ENCODE measurements at places on chromosomes 2 and 18.

- DNase-seq, result no peak
These were observed 342.6 kb downstream of the CTNNA2 start for GRCh38 chr2:79855264-79856006.

GRCh38 chr18:28123401-28124030, 53.4 kb downstream of the CDH2 start:
- no peak for DNase-seq

DNA sequence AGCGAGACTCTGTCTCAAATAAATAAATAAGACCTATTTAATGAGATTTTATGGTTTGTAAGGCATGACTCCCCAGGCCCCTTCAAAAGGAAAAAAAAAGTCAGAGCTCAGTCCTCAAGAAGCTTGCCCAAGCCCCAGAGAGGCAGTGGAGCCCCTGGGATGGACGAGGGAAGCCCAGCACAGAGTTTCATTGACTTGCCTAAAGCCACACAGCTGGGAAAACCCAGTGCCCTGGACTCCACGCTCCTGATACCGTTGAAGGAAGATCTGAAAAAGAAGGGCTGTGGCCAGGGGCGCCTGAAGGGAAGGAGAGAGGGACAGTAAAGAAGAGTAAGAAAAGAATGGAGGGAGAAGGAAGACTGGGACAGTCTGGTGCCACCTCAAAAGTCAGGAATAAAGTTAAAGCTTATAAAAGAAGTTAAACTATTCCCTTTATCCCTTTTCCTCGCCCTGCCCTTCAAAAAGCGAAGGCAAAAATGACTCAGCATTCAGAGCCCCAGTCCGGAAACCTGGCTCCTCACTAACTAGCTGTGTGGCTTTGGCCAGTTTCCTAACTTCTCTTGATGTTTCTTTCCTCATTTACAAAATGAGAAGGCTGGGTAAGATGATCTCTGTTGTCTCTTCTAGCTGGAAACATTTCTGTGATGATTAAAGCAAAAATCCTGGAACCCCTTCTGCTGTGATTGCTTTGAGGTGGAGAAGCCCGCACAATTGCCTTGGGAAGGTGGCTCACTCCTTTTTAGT, 46.7 kb downstream of the LYPD1 start:
- DNase-seq, result no peak

DNA sequence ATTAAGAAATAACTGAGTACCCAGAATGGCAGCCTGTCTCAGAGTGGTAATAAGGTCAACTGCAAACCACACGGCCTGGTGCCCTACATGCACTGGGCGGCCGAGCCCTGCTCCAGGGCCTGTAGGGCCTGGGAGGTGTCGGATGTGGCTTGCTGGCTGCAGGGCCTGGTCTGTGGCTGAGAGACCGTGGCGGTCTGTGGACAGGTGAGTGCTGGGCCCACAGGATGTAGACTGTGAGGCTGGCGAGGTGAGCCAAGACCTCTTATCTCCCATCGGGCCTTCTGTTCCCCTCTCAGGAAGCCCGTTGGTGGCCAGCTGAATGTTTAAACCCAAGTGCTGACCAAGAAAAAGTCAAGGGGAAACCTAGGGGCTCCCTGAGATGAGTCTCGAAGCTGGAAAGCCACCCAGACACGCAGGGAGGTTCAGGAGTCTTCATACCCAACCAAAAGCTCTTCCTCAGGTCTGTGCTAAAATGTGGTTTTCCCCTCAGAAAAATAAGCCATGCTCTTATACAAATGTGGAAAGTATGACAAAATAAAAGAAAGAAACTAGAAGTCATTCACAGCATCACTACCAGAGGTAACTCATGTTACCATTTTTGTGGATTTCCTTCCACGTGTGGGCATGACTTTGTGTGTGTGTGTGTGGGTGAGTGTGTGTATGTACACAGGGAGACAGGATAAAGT, 47.7 kb upstream of the CTDP1 start:
- peak; percentile 22 for DNase-seq

GRCh38 chr2:106095478-106096298, 98.4 kb downstream of the UXS1 start:
- DNase-seq, result peak; percentile 32

GRCh38 chr2:16784652-16785051, 119.0 kb upstream of the CYRIA start:
- DNase-seq, result no peak

DNA sequence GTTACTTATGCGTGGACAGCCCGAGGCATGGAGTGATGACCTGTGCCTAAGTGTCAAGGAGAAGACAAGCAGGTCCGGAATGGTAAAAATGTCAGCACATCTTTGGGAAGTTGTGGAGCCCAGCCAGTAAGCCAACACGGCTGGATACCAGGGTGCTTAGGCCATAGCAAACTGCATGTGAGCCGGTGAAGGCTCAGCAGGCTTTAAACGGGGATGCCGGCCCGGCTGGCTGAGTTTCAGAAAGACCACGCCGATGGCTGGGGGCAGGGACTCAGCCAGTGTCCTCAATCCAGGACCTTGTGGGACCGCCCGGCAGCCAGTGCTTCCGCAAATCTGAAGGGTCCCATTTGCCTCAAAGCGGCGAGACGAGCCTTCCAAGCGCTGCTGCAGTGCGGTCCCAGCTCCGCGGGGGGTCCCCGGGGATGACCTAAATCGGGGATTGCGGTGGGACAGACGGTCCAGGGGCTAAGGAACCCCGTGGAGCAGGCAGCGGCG, 946 bp upstream of the AGAP1 start:
- peak; percentile 69 for DNase-seq

GRCh38 chr2:202377207-202377761, 1.2 kb downstream of the BMPR2 start:
- DNase-seq, result peak; percentile 74

DNA sequence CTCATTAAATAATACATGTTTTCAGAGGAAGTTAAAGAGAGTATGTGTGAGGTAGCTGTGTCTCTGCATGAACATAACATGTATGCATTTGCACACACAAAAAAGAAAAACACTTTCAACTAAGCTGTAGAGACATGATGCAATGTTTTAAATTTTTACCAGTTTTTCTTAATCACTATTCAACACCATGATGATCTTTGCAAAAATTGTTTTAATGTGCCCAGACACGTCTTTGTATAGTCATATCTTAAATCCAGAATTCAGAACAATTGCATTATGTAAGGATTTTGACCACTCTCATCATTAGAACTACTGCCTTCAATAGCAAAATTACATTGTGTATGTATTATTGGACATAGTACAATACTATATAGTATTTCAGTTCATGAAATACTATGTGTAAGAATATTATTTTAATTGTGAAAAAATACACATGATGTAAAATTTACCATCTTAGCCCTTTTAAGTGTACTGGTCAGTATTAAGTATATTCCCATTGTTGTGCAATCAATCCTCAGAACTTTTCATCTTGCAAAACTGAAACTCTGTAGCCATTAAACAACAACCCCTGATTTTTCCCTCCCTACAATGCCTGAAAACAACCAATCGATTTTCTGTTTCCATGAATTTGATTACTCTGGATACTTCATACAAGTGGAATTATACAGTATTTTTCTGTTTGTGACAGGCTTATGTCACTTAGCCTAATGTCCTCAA, 104.5 kb upstream of the ACVR2A start:
- no peak for DNase-seq

DNA sequence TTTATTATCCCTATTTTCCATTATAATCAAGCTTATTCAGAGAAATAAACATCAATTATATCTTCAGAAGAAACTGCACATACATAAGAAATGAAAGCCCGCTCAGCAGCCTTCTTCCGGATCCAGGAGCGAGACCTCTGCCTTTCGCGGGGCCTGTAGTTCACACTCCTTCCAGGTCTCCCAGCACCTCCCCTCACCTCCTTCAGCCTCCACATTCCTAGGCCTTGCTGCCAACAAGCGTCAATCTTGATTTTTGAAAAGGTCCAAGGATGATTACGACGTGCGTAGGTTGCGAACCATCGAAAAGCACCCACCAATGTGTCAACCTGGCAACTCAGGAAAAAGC, 355 bp upstream of the KIDINS220 start:
- no peak for DNase-seq

GRCh38 chr18:58045242-58046092, 1.4 kb downstream of the NEDD4L start:
- DNase-seq, result peak; percentile 70

DNA sequence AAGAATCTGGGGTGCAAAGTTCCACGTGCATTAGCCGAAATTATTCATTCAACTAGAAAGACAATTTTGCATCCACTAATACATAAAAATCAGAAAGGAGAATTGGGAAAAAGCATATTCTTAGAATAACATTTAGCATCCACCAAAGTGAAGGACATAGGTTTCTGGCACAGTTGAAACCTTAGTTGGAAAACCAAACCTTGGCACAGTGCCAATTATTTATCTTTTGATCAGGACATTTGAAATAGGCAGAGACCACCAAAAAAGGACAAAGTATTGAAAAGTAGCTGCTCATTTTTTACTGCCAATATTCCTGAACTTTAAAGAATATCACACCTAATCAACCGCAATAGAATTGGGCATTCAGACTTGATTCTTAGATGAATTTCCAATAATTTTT, 25.5 kb upstream of the NFU1 start:
- DNase-seq, result no peak

- DNase-seq, result no peak
These were observed 89.3 kb downstream of the CABYR start for GRCh38 chr18:24227977-24228666.

GRCh38 chr2:241739651-241740050, 5.2 kb downstream of the D2HGDH start:
- no peak for DNase-seq

DNA sequence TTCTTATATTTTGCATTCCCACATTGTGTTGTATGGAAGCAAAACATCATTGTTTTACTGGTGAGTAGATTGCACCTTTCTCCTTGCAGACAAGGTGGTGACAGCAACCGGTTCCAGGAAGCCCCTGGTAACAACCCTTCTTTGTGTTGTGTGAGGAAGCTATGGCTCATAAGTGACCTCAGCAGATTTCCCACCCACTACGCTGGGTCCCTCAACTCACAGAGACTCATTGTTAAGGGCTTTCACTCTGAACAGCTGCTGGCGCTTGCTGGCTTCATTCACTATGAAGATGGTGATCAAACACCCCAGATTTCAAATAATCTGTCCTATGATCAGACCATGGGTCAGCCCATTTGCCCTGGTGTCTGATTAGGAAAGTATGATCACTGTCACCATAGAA, 53.4 kb downstream of the WIPF1 start:
- no peak for DNase-seq

- no peak for DNase-seq
These were observed 249.3 kb downstream of the ZNF521 start for GRCh38 chr18:25102662-25103061.

DNA sequence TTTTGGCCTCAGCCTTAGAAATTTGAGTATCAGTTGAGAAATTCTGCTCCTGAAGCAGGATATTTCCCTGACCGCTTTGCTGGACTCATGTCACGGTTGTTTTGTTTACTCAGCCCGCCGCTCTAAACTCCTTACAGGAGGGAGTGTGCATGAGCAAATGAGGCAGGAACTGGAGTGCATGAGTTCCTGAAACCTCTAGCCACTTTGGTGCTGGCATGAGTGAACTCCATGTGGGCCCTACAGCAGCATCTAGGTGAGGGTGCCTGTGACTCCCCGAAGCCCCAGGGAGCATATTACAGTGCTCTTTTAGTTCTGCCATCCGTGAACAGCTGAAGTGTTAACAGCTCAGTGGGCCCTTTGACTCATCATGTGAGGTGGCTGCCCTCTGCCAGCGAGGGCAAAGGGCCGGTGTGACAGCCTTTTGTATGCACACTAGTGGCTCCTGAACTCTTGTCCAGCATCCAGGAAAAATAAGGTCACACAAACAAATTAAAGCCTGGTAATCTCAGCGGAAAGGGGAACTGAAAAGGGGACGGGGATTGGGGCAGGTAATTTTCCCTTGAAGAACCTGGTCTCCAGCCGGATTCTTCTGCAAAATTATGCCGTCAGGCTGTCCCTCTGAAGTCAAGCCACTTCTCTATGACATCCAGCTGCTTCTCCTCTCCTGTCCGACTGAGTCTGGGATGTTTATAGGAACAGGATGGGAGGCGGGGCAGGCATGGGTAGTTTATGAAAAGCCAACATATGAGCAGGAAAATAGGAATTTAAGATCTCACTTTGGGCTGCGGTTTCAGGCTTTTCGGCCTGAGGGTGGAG, 1668.7 kb downstream of the SUCLG1 start:
- DNase-seq, result no peak

DNA sequence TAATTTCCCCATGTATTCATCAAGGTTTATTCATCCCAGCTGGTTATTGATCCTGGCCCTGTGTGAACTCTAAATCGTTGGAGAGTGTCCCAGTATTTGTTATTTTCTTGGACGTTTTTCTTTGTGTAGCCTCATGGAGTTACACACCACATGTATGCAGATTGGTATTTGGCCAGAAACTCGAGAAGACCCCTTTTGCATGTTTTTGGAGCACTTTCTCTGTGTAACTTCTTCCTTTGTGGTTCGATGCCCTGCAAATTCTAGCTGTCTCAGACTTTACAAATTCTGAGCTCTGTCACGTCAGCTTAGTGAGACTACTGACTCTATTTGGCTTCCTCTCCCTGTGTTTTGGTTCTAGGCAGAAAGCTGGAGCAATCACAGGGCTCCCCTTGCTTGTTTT, 198.7 kb downstream of the MCFD2 start:
- DNase-seq, result no peak

DNA sequence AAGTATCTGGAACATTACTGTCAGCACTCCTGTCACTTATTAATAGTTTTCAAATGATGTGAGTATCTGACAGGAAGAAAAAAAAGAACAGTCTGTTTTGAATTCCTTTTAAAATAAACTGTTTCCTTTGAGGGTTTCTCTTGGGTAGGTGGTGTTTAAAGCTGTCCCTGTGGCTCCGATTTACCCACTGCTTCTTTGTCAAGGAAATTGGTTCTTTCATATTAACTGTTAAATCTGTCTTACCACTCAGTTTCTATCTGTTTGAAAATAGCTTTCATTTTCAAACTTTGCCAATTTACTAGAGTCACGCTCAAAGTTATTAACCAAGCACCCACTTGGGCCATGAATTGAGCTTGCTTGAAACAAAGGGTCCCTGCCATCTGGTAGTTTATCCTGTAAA, 614.6 kb upstream of the NXPH2 start:
- DNase-seq, result no peak

- DNase-seq, result no peak
These were observed 37.5 kb upstream of the WIPF1 start for GRCh38 chr2:174635015-174635593.

GRCh38 chr18:75230163-75231052, 19.8 kb downstream of the TSHZ1 start:
- no peak for DNase-seq

DNA sequence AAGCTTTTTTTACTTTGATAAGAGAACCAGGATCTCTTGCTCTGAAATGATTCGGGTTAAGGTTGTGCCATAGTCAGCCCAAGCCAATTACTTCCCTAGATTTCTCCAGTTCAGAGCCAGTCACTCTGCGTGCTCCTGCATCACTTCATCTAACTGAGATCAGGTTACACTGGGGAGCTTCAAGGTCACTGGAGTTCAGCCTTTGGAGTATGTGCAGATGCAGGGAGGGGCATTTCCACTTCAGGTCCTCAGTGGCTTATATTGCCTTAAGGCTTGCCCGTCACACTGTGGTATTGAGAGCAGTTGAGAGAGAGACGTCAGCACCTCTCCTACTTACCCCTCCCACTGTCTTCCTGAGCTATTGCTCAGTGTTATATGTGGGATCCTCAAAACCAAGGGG, 317.8 kb downstream of the EPHA4 start:
- DNase-seq, result no peak

- DNase-seq, result no peak
These were observed 323.2 kb downstream of the OSR1 start for GRCh38 chr2:19035238-19035637.

GRCh38 chr2:186704897-186705296, 11.0 kb downstream of the FAM171B start:
- DNase-seq, result no peak
